Midbrain (tissue), 1 donor: ENCODE measurements at places on chromosomes 7 and 10.

GRCh38 chr10:11691319-11691755 lies 50.8 kb upstream of the ECHDC3 start:
- DNase-seq, result no peak

- DNase-seq, result no peak
Observed at GRCh38 chr10:47035819-47036337, 124.7 kb downstream of the PTPN20 start.

DNA sequence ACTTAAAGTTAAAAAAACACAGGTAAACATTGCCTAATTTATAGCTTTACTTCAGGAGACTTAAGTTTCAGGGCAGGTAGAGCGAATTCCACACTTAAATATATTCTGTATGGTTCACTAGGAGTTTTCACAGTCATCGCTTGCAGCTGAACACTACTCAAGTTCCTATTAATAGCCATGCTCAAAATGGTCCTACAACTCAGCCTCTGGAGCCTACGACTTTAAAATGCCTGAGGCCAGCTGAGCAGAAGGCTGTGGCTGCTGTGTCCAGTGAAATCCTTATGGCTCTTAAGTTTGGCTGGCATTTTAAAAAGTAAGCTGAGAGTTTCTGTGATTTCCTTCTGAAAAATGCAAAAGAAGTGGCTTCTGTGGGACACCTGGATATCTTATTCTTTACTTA lies 105.4 kb upstream of the GLI3 start:
- DNase-seq, result no peak

- DNase-seq, result no peak
Observed at GRCh38 chr7:107210400-107210799, 41.6 kb downstream of the HBP1 start.

GRCh38 chr10:17216217-17216900 lies 11.7 kb upstream of the VIM start:
- DNase-seq, result no peak

- peak; percentile 40 for DNase-seq
Observed at GRCh38 chr10:6918305-6918704, 338.2 kb upstream of the PRKCQ start.

GRCh38 chr7:130417213-130417612 lies 23.6 kb downstream of the CEP41 start:
- no peak for DNase-seq

DNA sequence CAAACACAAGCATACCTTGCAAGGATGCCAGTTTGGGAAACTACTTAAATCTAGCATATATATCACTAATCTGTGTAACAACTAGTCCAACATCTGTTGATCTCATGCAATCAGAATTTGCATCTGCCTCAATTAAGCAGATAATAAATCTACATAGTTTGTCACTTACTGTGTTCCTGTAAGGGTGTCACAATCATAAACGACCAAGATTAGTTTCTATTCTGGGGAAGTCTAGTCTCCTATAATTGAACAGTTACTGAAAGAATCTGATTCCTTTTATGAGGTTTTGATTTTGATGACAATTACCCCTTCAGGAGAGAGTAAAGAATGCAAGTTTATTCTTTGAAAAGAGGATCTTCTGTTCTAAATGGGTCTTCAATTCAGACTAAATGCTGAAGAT lies 85.5 kb upstream of the LRRN3 start:
- DNase-seq, result no peak

GRCh38 chr10:821322-821721 lies 110.2 kb downstream of the LARP4B start:
- no peak for DNase-seq

GRCh38 chr10:71307469-71308085 lies 11.5 kb upstream of the SLC29A3 start:
- no peak for DNase-seq

GRCh38 chr10:6033954-6034353 lies 28.2 kb downstream of the IL2RA start:
- DNase-seq, result no peak

DNA sequence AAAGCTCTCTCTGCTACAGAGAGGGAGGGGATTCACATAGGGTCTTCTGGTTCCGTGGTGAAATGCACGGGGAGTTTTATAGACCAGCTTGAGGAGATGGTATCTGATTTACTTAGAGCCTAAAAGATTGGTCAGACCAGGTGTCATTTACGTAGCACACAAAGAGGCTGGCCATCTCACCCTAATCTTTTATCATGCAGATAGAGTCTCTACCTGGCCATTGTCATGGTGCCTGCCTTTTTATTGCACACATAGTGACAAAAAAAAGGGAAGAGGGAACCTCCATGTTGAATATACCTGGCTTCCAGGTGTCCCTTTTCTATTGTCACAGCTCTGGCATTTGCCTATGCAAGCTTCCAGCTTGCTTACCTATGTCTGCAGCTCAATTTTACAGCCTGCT lies 1456.1 kb downstream of the GATA3 start:
- DNase-seq, result no peak

DNA sequence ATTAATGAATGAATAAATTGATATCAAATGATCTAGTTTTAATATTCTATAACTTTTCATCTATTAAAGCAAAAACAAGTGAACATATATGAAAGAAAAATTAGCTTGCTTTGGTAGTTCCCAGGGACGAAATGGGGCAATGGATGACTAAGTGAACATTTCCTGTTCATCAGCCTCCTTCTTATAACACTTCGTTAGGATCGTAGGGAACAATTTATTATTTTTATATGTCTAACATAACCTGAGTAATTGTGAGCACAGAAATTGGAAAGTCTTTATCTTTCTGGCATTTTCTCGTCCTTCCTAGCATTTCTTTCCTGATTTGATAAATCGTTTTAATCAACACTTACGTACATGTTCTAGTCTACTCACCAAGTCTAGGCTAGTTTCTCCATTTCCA lies 59.1 kb upstream of the PPP1R3C start:
- no peak for DNase-seq

GRCh38 chr7:88546808-88547207 lies 212.7 kb upstream of the ZNF804B start:
- DNase-seq, result no peak

GRCh38 chr7:155692317-155692716 lies 47.9 kb downstream of the RBM33 start:
- no peak for DNase-seq

- no peak for DNase-seq
Observed at GRCh38 chr10:36280321-36280741, 638.2 kb upstream of the FZD8 start.

DNA sequence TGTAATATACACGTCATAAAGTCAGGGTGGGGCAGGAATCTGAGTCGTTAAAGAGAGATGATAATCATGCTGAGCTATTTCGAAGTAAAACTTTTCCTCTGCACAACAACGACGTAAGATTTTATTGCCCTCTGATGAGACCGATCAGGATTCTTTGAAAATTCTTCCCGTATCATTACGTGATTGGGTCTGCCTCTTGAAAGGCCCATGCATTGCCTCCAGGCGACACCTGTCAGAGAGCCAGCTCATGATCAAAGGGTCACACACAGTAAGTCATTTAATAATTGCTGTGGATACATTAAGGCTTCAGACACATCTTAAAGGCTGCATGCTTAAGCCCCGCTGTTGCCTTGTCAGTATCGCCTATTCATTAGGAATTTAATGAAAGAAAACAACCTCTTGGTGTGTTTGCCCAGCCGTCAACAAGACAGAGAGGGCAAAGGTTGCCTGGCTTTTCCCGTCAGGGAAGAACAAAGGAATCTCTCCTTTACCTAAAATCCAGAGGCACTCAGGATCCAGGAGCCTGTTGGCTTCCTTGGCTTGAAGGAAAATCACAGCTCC lies 189.0 kb upstream of the SH2B2 start:
- DNase-seq, result no peak

DNA sequence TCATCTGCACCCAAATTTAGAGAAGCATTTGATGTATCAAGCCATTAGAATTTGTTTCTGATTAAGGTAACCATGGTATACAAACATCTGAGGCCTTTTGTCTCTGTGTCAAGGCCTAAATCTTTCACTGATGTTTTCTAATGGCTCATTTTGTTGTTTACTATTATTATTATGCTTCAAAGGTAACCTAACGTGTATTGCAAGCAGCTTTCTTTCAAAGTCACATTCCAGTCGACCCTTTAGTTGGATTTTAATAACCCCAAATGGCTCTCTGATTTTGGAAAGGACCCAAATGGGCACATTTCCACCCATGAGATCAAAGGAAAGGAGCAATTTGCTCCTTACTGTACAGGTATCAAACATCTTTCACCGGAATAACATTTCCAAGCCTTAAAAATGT lies 46.7 kb upstream of the WNT16 start:
- no peak for DNase-seq
